ENCODE measurements at places on chromosomes 7 and 10.
A peak's percentile ranks its signal among the peaks of the same experiment; 100 is the strongest.

- no peak for DNase-seq
These were observed 44.3 kb downstream of the OGDH start for GRCh38 chr7:44650772-44651171.

GRCh38 chr10:122541541-122542002 lies 19.0 kb upstream of the DMBT1 start:
- DNase-seq = peak; percentile 42

- DNase-seq = peak; percentile 82
These were observed 28.6 kb upstream of the TRIL start for GRCh38 chr7:28986765-28987110.

GRCh38 chr10:47021850-47022249 lies 110.6 kb downstream of the PTPN20 start:
- no peak for DNase-seq

GRCh38 chr10:85995791-85996190 lies 370.8 kb downstream of the GRID1 start:
- peak; percentile 57 for DNase-seq

GRCh38 chr7:97842006-97842405 lies 30.2 kb downstream of the ASNS start:
- DNase-seq = no peak

DNA sequence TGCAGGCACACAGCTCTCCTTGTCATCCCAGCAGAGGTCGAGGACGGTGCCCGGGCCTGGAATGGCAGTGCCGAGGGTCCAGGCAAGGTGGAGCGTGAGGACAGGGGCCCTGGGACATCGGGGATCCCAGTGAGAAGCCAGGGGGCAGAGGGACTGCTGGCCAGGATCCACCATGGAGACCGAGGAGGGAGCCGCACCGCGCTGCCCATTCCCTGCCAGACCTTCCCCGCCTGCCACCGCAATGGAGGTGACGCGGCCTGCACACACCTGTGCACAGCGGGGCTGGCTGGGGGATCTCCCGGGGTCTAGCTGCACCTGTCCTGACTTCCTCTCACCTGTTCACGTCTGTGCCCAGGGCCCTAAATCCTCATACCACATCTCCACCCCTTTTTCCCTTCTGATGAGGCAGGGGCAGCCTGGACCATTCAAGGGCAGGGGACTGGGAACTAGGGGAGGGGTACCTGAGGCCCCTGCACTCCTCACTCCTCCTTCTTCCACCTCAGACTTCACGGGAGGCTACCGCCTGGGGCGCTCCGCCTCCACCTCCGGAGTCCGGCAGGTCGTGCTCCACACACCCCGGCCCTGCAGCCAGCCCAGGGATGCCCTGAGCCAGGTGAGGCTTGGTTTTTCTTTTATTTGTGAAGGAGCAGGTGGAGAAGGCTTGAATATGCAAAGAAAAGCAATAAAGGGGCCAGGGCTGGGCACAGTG lies 6.9 kb downstream of the NYAP1 start:
- DNase-seq = no peak

DNA sequence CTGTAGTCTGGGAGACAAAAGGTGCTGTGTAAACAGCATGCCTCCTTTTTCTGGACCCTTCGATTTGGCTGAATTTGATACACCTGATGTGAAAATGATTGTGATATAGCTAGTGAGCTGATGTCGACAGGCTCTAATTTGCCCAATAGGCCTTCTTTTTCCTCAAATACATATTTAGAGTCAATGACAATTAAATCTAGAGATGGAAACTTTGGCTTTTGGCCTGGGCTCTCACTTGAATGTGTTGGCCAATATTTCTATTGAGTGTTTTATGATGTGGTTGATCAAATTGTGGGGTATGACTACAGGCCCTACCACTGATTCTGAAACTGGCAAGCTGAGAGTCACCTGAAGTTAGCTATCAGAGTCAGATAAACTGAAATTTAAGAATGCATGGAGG lies 151.8 kb upstream of the MEOX2 start:
- no peak for DNase-seq

- DNase-seq = no peak
These were observed 218.6 kb upstream of the INHBA start for GRCh38 chr7:41921453-41921981.

DNA sequence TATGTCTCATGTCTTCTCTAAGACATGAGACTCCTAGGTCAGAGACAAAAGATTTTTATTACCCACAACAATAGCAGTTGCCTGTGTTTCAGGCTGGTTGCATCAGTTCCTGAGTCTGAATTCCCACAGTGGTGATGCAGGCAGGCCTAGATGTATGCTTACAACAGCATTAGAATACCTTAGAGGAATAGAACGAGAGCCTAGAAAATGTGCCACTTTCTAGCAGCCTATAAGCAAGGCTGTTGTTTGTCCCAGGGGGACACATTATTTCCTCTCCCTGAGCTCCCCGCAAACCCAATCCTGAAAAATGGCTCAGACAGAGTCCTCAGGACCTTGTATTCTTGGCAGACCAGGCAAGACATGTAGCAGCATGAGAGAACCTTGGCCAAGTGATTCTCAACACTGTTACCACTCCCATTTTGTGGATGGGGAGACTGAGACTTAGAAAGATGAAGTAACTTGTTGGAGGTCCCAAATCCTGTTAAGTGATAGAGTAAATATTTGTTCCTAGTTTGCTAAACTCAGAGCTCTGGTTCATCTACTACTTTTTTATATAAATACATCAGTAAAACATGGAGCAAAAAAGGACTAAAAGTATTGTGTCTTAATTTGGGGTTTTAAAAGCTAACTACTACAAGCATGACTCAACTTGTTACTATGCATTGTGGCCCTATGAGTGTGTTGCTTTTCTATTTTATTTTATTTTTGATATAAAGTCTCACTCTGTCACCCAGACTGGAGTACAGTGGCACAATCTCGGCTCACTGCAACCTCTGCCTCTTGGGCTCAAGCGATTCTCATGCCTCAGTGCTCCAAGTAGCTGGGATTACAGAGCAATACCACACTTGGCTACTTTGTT lies 14.2 kb downstream of the VTI1A start:
- DNase-seq = peak; percentile 63

GRCh38 chr7:44378744-44379143 lies 53.4 kb upstream of the CAMK2B start:
- DNase-seq = peak; percentile 54

DNA sequence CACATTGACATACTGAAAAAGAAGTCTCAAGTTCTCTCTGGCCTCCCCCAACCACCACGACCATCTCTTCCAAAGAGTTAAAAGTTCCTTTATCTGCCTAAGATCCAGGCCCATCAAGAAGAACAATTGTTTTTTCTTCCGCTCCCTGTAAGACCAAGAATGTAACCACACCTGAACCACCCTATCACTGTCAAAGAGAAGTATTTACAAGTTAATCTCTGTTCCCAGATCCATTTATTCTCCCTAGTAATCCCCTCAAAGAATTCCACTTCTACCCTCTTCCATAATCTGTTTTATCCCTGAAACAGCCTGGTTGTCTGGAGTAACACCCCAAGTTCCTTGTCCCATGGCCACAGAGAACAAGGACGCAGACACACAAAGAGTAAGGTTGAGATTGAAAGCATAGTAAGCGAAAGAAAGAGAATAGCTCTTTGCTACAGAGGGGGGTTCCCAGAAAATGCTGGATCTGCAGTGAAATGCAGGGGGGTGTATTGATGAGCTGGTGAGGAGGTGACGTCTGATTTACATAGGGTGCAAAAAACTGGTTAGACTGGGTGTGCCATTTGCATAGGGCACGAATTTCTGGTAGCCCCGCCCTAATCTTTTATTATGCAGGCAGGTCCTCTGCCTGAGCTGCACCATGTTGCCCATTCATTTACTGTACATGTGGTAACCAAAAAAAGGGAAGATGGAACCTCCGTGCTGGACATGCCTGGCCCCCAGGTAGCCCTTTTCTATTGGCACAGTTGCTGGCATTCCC lies 122.0 kb downstream of the SKIDA1 start:
- DNase-seq = no peak

- DNase-seq = peak; percentile 87
These were observed 32.1 kb upstream of the GNA12 start for GRCh38 chr7:2876031-2876731.

GRCh38 chr7:78690174-78690573 lies 763.3 kb downstream of the MAGI2 start:
- no peak for DNase-seq

GRCh38 chr7:30791114-30791513 lies 19.9 kb downstream of the MINDY4 start:
- no peak for DNase-seq

DNA sequence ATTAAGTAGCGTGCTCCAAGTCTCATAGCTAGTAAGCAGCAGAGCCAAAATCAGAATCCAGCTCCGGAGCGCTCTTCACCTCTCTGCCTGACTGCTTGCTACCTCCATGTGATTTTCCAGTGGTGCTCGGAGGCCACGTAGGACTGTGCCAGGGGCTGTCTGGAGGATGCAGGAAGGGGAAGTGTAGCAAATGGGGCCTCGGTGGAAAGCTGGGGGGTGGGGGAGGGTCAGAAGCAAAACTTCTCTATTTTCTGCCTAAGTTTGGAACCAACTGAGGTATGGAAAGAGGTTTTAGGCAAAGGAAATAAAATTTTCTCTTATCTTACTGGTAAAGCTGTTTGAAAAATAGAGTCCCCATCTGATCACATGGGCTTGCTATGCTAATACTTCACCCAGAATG lies 108.7 kb downstream of the TBXAS1 start:
- no peak for DNase-seq

DNA sequence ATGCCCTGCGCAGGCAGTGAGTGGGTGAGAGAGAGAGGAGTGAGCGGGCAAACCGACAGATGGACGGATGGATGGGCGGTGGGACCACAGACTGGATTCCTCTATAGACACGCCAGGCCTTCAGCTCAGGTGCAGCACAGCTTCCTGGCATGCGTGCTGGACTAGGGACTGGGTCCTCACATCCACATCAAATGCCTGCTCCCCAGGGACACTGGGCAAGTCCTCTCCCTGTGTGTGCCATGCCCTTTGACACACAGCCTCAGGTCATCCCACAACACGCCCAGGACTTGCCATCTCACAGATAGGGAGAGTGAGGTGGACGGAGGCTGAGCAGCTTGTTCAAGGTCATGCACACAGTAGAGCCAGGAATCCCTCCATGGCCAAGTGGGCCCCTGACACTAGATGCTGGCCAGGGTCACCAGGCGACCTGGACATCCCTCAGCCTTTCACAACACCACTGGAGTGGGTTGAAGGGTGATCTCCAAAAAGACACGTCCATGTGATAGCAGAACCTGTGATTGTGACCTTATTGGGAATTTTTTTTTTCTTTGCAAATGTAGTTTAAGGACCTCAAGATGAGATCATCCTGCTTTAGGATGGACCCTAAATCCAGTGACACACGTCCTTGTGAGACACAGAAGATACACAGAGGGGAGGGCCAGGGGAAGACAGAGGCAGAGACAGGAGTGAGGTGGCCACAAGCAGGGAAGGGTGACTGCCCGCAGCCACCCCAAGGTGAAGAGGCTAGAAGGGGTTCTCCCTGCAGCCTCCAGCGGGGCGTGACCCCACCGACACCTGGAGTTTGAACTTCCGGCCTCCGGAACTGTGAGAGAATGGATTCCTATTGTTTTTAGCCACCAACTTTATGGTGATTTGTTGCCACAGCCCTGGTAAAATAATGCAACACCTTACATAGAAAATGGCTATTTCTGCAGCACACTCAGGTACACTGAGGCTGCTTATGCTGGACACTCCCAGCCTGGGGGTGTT lies 155.0 kb upstream of the CHST15 start:
- DNase-seq = no peak
